ENCODE measurements at places on chromosomes 12 and 14.

DNA sequence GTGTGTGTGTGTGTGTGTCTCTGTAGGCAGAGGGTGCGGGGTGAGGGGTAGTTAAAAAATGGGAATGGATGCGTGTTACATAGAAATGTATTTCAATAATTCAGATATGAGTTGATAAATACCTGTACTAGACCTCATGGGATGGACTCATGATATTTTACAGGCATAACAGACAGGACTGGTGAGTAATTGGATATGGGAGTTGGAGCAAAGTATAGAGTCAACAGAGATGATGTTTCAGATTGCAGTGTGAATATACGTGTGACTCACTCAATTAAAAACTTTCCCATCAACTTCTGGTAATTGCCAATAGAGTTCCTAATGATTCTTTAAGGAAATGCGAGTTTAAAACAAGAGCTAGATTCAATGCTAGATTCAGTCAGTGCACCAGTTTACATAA is 711.9 kb downstream of the C12orf50 start:
- no peak for DNase-seq

DNA sequence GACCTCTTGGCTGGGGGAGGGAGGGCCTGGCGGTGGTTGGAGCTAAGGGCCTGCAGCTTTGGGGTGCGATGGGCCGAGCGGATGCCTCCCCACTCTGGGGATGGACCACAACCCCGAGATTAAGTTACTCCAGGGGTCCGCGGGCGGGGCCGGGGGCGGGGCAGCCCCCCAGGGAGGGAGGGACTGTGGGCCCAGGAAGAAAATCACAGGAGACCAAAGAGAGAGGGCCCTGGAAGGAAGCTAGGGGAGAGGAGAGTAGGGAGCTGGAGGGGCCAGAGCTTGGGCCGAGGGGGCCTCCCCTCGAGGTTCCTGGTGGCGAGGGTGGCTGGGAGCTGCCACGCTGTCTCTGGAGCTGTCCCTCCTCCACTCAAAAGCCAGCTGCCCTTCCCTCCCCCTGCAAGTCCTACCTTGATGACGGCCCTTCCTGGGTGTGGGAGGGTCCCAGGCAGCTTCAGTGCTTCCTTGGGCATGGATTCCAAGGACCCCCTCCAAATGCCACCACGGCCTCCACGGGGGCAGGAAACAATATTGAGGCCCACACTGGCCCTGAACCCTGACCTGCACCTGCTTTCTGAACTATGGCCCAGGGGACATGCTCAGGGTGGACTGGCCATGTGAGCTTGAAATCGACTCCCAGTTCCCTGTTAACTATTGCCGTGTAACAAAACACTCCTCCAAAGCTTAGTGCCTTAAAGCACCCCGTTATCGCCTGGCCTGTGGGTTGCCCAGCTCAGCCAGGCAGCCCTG is 610 bp upstream of the NUDT14 start:
- no peak for DNase-seq

- DNase-seq, result peak; percentile 85
Measured at GRCh38 chr14:30610787-30611343, 11.3 kb upstream of the SCFD1 start.

GRCh38 chr12:95944108-95944704 is 1.1 kb downstream of the AMDHD1 start:
- no peak for DNase-seq

DNA sequence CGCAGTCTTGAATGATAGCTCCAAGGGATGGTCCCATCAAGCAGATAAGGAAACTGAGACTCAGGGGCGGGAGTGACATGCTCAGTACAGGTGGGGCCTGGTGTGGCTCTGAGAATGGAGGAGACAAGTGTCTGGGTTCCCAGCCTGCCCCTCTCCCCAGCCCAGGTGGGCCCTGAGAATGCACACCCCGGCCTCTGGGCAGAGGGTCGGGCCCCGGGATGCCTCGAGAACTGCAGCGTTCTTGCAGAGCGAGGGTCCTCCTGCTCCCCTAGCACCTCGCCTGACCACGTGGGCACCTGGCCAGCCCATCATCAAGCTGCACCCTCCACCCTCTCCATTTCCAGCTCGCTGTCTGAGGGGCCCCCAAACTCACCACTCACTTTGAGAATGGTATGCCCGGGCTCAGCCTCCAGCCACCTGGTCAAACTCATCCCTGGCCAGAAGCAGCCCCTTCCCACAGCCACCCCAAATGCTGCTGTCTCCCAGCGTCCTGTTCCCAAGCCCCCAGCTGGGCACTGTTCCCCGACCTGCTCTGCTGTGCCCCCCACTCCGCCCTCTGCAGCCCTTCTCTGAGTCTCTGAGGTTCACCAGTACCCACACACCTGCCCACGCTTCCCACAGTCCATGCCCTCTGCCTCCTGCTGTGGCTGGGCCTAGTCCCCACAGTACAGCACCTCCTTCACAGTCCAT is 44.3 kb downstream of the CYP46A1 start:
- no peak for DNase-seq

- peak; percentile 63 for DNase-seq
Measured at GRCh38 chr12:121005346-121005815, 10.9 kb downstream of the C12orf43 start.

Measured in lung microvascular endothelial cell (primary cell).